Stimulated activated CD4-positive, alpha-beta T cell treated with anti-CD3 and anti-CD28 coated beads, Interleukin-12 subunit alpha, Interleukin-12 subunit beta, amount 100 ng/mL, for 48 hours (primary cell): ENCODE measurements at places on chromosomes 6 and 20.

GRCh38 chr20:33908336-33908735 lies 85.4 kb upstream of the RALY start:
- DNase-seq: no peak

DNA sequence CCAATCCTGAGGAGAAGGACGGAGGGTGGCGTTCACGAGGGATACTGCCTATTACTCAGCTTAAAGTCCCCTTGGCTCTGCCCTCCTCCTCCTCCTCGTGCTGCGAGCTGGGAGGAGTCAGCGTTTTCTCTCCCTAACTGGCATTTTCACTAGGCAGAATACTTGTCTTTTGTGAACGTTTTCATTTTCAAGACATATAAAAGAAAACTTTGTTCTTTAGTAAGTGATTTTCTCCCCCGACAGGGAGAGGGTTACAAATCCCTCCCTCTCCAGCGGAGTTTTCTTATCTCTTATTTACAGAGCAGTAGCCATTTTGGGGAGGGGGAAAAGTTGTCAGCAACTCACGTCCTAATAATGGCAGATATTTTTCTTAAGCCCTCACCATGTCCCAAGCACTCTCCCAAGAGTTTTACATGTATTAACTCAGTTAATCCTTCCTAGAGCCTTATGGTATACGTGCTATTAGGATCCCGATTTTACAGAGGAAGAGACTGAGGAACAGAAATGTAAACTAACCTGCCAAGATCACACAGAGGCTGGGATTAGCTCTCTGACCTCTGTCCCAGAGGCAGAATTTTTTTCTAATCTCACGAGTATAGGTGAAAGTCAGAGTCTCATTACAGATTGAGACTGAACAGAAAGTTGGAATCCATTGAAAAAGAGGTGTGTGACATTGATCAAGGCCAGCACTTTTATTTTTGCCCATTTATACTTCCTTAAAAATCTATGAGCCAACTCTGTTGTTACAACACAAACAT lies 30.0 kb upstream of the ZNF217 start:
- peak; percentile 23 for DNase-seq

DNA sequence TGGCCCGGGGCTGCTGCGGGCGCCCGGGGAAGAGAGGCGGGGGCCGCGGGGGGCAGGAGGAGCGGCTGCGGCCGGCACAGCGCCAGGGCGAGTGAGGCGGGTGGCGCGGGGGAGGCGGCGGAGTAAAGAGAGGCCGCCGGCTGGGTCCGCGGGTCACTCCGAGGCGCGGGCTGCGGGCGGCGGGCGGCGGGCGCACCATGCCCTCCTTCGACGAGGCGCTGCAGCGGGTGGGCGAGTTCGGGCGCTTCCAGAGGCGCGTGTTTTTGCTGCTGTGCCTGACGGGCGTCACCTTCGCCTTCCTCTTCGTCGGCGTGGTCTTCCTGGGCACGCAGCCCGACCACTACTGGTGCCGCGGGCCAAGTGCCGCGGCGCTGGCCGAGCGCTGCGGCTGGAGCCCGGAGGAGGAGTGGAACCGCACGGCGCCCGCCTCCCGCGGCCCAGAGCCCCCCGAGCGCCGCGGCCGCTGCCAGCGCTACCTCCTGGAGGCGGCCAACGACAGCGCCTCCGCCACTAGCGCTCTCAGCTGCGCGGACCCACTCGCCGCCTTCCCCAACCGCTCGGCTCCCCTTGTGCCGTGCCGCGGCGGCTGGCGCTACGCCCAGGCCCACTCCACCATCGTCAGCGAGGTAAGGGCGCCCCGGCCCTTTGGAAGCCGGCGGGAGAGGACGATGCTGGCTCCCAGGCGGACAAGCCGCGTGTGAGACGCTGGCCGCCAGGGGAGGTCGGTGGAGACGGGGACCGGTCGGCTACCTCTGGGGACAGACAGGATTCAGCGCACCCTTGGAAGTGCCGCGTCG lies at the start of gene SLC22A3:
TSS of gene SLC22A3 (plus strand) at position 156 of the 797 bp plus-strand sequence. CDS start at position 198, 42 bp downstream.
- no peak for DNase-seq

DNA sequence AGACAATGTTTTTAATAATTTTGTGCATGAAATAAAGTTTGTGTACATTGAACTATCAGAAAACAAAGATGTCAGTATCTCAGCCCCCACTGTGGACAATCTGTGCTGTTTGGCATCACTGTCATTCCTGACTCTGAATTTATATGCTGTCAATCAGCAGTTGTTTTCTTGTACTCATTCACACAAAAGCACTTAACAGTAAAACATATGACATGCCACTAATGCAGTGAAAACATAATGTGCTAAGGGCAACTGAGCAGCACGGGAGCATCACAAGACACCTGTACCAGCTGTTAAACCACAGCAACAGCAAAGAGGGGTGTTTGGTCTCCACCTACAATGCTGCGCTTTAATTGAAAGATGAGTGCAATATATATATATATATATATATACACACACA lies 647.8 kb upstream of the SLC35B3 start:
- DNase-seq: no peak

DNA sequence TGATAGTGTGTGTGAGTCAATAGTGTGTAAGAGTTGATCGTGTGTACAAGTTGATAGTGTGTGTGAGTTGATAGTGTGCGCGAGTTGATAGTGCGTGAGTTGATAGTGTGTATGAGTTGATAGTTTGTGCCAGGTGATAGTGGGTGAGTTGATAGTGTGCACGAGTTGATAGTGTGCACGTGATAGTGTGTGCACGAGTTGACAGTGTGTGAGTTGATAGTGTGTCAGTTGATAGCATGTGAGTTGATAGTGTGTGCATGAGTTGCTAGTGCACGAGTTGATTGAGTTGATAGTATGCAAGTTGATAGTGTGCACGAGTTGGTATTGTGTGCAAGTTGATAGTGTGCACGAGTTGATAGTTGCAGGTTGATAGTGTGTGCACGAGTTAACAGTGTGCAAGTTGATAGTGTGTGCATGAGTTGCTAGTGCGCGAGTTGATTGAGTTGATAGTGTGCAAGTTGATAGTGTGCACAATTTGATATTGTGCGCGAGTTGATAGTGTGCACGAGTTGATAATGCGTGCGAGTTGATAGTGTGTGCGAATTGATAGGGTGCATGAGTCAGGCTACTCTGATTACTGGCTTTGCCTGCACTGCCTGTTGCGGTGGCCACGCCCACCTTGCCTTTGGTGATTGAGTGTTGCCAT lies 35.8 kb upstream of the IYD start:
- no peak for DNase-seq

- no peak for DNase-seq
These were observed 366.4 kb downstream of the PAX1 start for GRCh38 chr20:22071841-22072240.

GRCh38 chr6:148398244-148398643 lies 55.6 kb downstream of the SASH1 start:
- DNase-seq: no peak

DNA sequence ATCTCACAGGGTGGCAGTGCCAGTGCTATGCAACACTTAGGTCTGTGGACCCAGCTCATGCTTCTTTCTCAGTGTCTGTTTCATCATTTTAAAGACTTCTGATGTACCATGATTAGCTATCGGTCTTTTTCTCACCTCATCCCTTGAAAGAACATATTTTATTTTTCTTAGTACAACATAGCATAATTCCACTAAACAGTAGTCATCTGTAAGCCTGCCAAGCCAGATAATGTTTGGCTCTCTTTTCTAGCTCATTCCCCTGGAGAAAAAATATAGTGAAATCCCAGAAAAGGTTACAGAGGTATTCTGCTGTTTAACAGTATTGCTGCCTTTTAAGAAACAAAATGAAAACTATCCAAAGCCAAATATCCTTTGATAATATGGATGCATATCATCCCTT lies 177.0 kb upstream of the MMS22L start:
- no peak for DNase-seq

GRCh38 chr20:55142932-55143331 lies 667.5 kb downstream of the DOK5 start:
- DNase-seq: no peak

GRCh38 chr6:26478100-26478984 lies 20.6 kb downstream of the BTN2A1 start:
- DNase-seq: no peak

GRCh38 chr6:111750753-111751673 lies 122.2 kb downstream of the FYN start:
- no peak for DNase-seq

DNA sequence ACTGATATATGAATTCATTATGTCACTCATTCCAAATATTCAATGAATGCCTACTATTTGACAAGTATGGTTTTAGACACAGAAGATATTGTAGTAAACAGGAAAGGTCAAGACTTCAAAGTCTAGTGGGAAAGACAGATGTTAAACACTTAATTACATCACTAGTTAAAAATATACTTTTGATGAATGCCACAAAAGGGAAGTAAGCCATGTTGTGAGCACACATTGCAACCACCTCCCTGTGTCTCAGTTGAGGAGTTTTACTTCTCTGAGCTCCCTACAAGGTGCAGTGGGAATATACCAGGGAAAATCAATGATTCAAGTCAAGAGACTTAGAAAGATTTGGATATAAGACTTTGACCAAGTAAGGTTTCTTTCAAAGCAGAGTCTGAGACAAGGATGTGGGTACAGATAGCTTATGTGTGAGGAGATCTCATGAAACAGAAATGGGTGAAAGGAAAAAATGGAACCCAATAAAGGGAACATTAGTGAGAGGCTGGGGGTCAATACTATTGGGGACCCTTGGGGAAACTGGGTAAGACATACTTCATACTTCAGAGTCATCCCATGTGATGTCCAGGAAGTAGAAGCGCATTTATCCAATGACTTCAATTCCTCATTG lies 503.7 kb downstream of the KIF16B start:
- DNase-seq: no peak

DNA sequence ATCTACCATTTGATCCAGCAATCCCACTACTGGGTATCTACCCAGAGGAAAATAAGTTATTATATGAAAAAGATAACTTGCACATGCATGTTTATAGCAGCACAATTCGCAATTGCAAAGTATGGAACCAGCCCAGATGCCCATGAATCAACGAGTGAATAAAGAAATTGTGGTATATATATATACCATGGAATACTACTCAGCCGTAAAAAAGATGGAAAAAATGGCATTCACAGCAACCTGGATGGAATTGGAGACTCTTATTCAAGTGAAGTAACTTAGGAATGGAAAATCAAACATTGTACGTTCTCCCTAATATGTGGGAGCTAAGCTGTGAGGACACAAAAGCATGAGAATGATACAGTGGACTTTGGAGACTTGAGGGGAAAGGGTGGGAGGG lies 100.0 kb upstream of the ADGRF4 start:
- DNase-seq: no peak

GRCh38 chr6:18132346-18132745 lies 9.9 kb upstream of the NHLRC1 start:
- DNase-seq: no peak

- no peak for DNase-seq
These were observed 96.7 kb upstream of the PMEPA1 start for GRCh38 chr20:57806476-57806875.

DNA sequence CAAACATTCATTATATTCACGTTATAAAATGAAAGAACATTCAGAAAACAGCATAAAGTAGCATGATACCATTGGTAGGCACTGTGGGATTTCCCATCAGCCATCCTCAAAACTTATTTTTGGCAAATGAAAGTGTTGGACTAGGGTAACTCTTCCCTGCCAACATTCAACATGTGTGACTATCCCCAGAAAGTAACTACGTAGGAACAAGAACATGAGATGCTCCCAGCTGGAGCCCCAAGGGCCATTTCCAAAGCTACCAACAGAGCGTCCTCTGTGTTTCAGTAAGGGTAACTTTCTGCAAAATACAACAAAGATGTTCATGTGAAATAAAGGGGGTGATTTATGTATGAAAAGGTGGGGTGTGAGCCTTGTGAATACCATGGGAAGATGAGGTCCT lies 28.4 kb upstream of the PTPN1 start:
- DNase-seq: no peak

DNA sequence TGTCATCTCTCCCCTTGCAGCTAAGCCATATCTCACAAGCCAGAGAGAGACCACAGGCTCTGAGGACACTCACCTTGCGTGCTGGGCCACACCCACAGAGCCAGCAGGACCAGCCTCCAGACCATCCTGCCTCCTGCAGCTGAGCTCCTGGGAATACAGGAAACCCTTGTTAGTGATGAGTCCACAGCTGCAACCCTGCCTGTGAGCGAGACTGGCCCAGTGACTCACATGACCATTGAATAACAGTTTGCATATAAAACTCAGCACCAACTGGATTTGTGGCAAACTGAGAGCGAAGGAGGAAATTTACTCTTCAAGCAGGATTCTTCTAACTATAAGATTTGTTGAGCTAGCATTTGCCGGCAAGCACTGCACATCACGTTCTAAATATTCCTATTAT lies 3.0 kb downstream of the THBS2 start:
- no peak for DNase-seq

DNA sequence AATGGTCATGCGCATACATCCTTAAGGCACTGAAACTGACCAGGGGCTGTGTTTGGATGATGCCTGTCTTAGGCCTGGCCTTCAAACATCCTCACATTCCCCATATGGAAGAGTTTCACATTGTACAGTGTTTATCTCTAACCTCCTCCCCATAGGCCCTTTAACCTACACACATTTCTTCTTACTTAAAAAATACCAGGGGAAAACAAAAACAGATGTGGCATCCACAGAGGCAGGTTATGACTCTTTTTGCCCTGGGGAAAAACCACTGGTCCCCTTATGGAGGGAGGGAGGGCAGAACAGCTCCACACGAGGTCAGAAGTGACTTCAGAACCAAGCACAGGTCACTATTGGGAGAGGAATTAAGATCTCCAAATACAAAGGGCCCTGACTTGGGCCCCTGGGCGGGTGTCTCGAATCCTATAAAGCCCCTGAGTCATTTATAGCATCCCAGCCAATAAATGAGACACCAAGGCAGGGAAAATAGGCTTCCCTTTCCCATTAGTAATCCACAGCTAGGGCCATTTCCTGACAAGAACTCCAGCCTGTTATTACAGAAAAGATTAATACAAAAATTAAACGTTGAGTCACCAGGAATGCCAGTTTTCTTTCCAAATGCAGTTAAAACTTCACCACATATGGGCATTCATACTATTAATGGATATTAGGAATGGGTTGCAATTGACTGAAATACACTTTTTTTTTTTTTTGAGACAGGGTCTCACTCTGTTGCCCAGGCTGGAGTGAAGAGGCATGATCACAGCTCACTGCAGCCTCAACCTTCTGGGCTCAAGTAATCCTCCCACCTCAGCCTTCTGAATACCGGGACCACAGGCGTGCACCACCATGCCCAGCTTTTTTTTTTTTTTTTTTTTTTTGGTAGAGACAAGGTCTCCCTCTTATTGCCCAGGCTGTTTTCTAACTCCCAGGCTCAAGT lies 107.2 kb downstream of the ATP9A start:
- DNase-seq: no peak

GRCh38 chr6:26246553-26246952 lies 118.4 kb upstream of the BTN3A2 start:
- no peak for DNase-seq
